ENCODE measurements at places on chromosomes 16 and 17. TPM values are rescaled to one million over a fixed set of nuclear protein-coding genes. Genes with fewer than 3 reads are reported as not detected.
A peak's percentile ranks its signal among the peaks of the same experiment; 100 is the strongest.

Gene MYH13
- total RNA-seq = not detected

Gene ORAI3
- 5.1 TPM for total RNA-seq

DNA sequence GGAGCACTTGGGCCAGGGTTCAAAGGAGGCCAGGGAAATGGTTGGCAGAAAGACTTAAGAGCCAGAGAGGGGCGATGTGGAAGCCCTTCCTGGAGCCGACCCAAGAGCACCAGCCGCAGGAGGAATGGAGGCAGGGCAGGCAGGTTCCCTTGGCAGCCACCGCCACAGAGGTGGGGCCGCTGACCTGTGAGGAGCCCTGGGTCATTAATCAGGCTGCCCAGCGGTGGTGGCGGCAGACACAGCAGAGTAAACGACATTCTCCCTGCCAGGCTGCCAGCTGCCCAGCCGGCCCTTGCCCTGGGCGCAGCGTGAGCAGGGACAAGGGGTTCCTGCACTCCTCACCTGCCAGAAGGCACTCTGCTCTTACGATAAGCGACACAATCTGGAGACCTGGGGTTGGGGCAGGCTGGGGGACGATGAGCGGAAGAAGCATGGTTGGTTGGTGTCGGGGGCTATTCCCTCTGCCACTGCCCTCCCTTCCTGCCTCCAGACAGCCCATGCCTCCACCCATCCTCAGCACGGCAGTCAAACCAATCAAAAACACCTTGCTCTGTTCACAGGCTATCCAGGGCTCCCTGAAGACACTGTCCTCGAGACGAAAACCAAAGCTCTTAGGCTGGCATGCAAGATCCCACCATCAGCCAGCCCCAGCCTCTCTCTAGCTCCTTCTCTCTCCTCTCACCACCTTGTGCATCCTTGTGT is 40.9 kb downstream of the PLXDC1 start:
- H3K27ac ChIP-seq = no peak overlapping the region
- no peak for DNase-seq
- no peak overlapping the region for H3K4me3 ChIP-seq
- H3K27me3 ChIP-seq = peaks cover 6% of the 10 kb centered on the region

Gene CD300A
- total RNA-seq = 0.25 TPM

GRCh38 chr17:17380145-17380925 is 77.2 kb downstream of the NT5M start:
- H3K27ac ChIP-seq = peak overlapping the region; percentile 62
- peak; percentile 12 for DNase-seq
- H3K4me1 ChIP-seq = peaks cover 44% of the 10 kb centered on the region
- H3K27me3 ChIP-seq = peaks cover 8% of the 10 kb centered on the region
- H3K36me3 ChIP-seq = peaks cover 4% of the 10 kb centered on the region

Gene OR1A1
- not detected for total RNA-seq

Gene ACAP1
- not detected for total RNA-seq

- H3K27ac ChIP-seq = no peak overlapping the region
- peak overlapping the region; percentile 34 for H3K4me3 ChIP-seq
- no peak for DNase-seq
- H3K36me3 ChIP-seq = no peaks in the 10 kb centered on the region
These were observed 30.8 kb downstream of the FBXO31 start for GRCh38 chr16:87352818-87353217.

GRCh38 chr17:16052486-16052885 is 52.9 kb downstream of the TTC19 start:
- H3K27me3 ChIP-seq = no peaks in the 10 kb centered on the region
- no peaks in the 10 kb centered on the region for H3K4me1 ChIP-seq
- no peak overlapping the region for H3K4me3 ChIP-seq
- no peak overlapping the region for H3K27ac ChIP-seq

DNA sequence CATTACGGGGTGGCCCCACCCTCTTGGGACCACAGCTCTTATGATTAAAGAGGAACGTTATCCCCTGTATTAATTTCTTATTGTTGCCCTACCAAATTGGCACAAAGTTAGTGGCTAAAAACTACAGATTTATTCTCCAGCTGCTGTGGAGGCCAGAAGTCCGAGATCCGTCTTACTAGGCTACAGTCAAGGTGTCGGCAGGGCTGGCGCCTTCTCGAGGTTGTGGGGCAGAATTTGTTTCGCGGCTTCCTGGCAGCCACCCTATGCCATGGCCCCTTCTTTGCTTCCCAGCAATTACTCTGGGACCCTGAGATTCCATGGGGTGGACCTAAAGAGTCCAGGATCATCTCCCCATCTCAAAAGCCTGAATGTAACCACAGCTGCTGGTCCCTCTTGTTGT is 263.4 kb downstream of the CPPED1 start:
- no peak overlapping the region for H3K4me3 ChIP-seq
- H3K4me1 ChIP-seq = peaks cover 14% of the 10 kb centered on the region
- no peak overlapping the region for H3K27ac ChIP-seq
- peaks cover 7% of the 10 kb centered on the region for H3K27me3 ChIP-seq
- no peak for DNase-seq

Gene TBC1D3
- total RNA-seq = not detected

Gene CCL11
- total RNA-seq = not detected

Gene CA10
- total RNA-seq = 1.3 TPM

GRCh38 chr16:57690782-57691471 is 3.7 kb upstream of the DRC7 start:
- H3K27ac ChIP-seq = no peak overlapping the region
- H3K4me3 ChIP-seq = no peak overlapping the region
- H3K4me1 ChIP-seq = peaks cover 7% of the 10 kb centered on the region
- DNase-seq = no peak

- no peak for DNase-seq
- peaks cover 8% of the 10 kb centered on the region for H3K27me3 ChIP-seq
- no peak overlapping the region for H3K27ac ChIP-seq
- peaks cover 26% of the 10 kb centered on the region for H3K4me1 ChIP-seq
- no peaks in the 10 kb centered on the region for H3K36me3 ChIP-seq
These were observed 6.0 kb downstream of the GAA start for GRCh38 chr17:80107231-80108021.

GRCh38 chr16:12486386-12486785 is 317.3 kb downstream of the CPPED1 start:
- H3K27me3 ChIP-seq = peaks cover 2% of the 10 kb centered on the region
- no peak overlapping the region for H3K27ac ChIP-seq
- H3K36me3 ChIP-seq = peaks cover 7% of the 10 kb centered on the region

Gene GCGR
- 6.7 TPM for total RNA-seq

DNA sequence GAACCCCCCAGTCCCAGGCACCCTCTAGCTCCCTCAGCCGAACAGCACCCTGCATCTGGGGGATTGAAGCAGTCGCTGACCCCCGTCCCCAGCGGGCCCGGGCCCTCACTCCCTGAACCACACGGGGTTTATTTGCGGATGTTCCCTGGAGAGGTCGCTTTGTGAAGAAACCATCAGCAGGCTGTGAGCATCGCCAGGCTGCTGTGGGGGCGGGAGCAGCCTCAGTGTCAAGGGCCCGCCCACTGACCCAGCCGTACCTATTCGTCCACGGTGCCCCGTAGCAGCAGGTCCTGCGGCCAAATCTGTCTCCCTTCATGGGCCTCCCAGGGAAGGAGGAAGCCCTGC is 6.4 kb upstream of the RAB40C start:
- H3K36me3 ChIP-seq = no peaks in the 10 kb centered on the region
- H3K27ac ChIP-seq = no peak overlapping the region
- peaks cover 7% of the 10 kb centered on the region for H3K27me3 ChIP-seq
- no peaks in the 10 kb centered on the region for H3K4me1 ChIP-seq

GRCh38 chr16:80274576-80275191 is 266.1 kb upstream of the DYNLRB2 start:
- DNase-seq = no peak
- no peak overlapping the region for H3K4me3 ChIP-seq
- no peaks in the 10 kb centered on the region for H3K4me1 ChIP-seq
- no peaks in the 10 kb centered on the region for H3K36me3 ChIP-seq

GRCh38 chr17:39808409-39808997 is 55.6 kb downstream of the IKZF3 start:
- peaks cover 4% of the 10 kb centered on the region for H3K4me1 ChIP-seq
- no peak overlapping the region for H3K27ac ChIP-seq
- H3K27me3 ChIP-seq = no peaks in the 10 kb centered on the region
- H3K36me3 ChIP-seq = no peaks in the 10 kb centered on the region
- DNase-seq = no peak

- peaks cover 5% of the 10 kb centered on the region for H3K36me3 ChIP-seq
- peak; percentile 66 for DNase-seq
- peaks cover 8% of the 10 kb centered on the region for H3K27me3 ChIP-seq
- peak overlapping the region; percentile 58 for H3K4me3 ChIP-seq
- peaks cover 10% of the 10 kb centered on the region for H3K4me1 ChIP-seq
- H3K27ac ChIP-seq = peak overlapping the region; percentile 98
These were observed 10.1 kb downstream of the LITAF start for GRCh38 chr16:11576427-11577289.

All from glutamatergic neuron (in vitro differentiated cells).